ENCODE measurements at places on chromosomes 12 and 14.

DNA sequence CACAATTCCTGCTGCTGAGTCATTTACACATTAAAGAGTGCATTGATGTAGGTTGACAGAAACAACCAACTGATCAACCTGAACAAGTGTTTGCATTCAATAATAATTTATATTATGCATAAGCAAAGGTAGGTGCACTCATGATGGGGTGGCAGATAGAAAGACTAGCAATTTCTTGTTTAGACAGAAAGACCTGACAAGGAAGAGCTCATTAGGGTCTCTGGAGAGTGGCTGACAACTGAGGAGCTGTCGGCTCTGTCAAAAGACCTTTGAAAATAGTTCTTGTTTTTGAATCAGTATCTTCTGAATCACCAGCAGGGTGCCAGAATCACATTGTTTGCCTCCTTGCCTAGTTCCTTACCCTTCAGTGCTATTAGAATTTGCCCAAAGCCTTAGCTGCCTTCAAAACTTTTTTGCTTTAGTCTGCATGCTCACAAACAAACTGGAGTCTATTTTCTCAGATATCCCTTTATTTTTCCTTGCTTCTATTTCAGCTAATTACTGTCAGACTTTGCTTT lies 234.7 kb downstream of the BTG1 start:
- DNase-seq, result no peak

DNA sequence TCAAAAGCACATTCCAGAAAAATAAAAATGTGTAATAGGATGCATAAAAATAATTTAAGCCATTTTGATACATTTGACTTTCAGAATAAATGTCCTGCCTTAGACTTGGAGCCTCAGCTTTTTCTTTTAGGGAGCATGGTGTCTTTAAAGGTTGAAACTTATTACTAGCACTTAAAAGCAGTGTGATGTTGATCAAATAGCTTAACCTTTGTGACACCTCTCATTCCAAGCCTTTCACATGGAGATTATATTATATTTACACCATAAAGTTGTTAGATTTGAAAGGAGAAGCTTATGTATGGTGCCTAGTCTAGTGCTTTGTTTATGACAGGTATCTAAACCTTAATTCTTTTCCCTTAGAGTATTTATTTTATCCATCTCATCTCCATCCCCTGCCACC lies 61.9 kb downstream of the KTN1 start:
- DNase-seq, result no peak

DNA sequence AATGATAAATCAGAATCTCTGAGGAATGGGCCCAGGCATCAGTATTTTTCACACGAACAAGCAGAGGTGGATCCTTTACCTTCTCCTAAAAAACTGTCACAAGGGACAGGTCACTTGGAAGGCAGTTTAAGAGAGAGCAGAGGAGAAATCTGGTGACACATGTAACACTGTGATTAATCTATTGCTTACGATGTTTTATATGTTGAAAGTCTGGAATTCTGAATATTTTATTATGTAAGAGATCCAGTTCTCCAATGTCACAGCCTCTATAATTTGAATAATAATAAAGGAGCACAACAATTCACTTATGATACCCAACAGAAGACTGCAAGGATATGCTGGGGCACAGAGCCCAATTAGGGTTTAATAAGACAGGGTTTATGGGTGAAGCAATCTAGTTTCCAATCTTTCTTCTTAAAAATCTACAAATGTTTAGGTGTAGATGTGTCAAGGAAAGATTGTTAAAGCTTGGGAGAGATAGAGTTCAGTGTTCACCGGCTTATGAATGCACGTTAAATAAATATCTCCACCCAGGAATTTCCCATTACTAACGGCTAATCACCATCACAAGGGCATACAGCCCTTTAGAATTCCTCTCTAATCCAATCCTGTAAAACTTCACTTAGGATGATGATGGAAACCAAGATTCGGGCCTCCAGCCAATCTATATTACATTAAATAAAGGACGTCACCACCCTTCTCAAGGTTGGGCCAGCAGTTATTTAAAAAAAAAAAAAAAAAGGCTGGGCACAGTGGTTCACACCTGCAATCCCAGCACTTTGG lies 23.4 kb downstream of the DUSP16 start:
- no peak for DNase-seq

- DNase-seq, result no peak
Measured at GRCh38 chr14:64747327-64747726, 43.1 kb downstream of the PLEKHG3 start.

- no peak for DNase-seq
Measured at GRCh38 chr12:32089586-32089985, 17.1 kb upstream of the BICD1 start.

DNA sequence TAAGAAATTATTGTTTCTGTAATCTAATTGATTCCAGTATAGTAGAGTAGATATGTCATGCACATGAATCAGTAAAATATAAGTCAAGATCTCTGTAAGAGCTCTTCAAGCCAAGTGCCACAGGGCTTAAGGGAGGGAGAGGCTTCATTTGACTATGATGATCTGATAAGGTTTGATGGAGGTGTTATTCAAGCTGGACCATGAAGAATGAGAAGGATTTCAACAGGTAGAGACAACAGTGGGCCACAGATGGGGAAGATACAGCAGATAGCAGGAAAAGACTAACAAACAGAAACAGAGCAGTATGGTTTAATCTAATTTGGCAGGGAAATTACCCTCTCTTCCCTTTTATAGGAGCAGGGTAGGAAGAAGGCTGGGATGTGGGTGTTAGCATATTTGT lies 40.6 kb upstream of the FKBP4 start:
- DNase-seq, result no peak

DNA sequence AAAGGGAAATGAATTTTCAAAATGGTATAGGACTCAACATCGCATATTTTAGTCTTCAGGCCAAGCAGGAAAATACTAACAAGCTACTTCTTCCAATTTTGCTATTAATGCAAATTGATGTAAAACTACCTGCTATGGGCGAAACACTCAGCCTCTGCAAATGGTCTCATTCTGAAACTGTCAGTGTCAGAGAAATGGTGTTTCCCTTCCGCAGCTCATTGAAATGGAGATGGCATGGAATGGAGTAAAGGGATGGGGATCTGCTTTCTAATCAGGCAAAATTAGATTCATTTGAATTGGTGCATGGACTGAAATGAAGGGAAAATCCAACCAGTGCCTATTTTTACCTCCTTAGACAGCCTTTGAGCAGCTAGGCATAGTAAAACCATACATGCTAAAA lies 80.4 kb upstream of the EEA1 start:
- no peak for DNase-seq

GRCh38 chr12:48988030-48988649 lies 10.0 kb downstream of the WNT1 start:
- peak; percentile 56 for DNase-seq

DNA sequence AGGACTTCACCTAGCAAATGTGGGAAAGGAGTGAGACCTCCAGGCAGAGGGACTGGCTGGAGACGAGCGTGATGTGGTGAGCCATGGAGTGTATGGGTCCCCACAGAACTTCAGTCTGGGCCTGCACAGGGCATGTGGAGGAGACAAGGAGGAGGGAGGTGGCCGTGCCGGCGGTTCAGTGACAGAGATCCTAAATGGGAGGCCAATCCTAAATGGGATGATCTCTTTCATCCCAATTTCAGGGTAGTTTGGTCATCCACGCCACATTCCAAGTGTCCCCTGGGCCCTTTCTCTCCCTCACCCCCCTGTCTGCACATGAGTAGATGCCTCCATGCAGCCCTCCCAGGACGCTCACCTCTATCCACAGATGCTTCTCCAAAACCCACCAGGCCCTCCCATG lies 13.2 kb downstream of the SERPINA5 start:
- DNase-seq, result no peak

All from stimulated activated CD4-positive, alpha-beta T cell treated with anti-CD3 and anti-CD28 coated beads, Interleukin-1b, Interleukin-23, amount 100 ng/mL, for 24 hours (primary cell).